Nephron progenitor cell (in vitro differentiated cells): ENCODE measurements at places on chromosomes 2 and 18.

DNA sequence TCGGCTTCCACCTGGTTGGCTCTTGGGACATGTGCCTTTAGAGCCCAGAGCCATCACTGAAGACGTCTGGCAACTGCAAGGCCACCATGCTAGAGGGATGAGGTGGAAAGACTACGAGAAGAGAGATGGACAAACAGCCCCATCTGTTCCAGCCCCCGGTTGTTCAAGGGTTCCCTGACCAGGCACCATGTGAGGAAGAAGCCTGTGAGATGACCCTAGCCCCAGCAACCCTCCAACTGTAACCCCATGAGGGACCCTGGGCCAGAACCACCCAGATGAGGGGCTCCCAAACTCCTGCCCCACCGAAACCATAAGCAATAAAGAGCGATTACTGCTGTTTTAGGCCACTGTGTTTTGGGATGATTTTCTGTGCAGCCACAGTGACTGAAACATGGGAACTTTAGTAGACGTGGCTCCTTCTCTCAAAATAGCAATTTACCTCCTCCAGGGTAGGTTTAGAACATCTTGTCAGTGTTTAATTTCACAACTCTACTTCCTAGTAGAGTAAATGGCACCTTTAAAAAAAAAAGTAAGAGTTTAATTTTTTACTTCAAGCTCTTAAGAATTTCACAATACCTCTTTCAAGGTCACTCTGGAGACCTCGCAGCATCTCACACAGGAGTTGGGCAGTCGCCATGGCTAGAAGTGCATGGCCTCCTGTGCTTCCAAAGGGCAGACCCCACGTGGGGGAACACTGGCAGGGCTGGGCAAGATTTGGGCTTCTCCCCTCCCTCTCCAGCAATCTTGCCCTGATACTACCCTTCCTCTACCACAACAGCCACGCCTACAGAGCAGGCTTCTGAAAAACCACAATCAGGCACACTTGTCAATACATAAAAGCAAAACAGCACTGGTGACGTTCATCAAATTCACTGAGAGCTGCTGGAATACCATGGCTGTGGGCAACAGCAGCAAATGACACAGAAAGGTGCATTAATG lies 48.8 kb downstream of the TMEM163 start:
- no peak for DNase-seq

- DNase-seq: no peak
These were observed 50.4 kb downstream of the PLEKHA3 start for GRCh38 chr2:178530625-178531142.

GRCh38 chr2:20998972-20999905 lies 44.6 kb downstream of the APOB start:
- no peak for DNase-seq

- DNase-seq: no peak
These were observed 151.3 kb upstream of the SLC39A10 start for GRCh38 chr2:195505701-195506100.

- DNase-seq: no peak
These were observed 827.5 kb upstream of the CHAC2 start for GRCh38 chr2:52940101-52940500.

GRCh38 chr2:197869501-197870111 lies 65.2 kb downstream of the PLCL1 start:
- DNase-seq: no peak

DNA sequence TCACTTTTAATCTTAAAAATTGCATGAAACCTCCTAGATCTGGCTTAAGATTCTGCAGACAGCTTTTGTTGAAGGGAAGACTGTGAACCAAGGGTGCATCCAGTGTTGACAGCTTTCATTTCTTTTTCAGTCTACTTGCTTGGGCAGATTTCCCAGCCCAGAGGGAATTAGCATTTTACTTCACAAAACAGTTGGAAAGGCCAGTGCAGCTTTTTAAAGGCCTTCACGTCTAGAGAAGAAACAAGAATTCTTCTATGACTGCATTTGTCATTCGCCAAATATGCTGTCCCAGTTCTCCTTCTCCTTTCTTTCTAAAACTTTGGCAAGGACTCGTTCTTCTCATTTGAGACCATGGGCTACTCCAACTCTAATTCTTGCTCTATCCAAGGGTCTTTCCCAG lies 17.4 kb downstream of the NTSR2 start:
- DNase-seq: no peak

DNA sequence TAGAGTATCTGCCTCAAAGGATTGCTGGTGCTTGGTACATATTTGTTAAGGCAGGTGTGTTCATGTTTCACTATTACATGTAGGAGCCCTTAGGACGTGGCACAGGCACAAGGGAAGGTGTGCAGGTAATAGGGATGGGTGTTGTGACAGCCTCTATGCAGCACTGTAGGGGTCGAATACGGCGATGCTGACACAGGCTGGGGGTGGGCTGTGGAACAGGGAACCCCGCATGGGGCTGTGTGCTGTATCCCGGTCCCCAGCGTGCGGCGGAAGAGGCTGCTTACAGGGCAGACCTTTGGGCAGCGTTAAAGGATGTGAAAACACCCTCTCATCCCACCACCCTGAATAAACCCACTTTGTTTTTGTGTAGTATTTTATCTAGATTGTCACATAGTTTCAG lies 21.5 kb downstream of the B3GNT2 start:
- no peak for DNase-seq

DNA sequence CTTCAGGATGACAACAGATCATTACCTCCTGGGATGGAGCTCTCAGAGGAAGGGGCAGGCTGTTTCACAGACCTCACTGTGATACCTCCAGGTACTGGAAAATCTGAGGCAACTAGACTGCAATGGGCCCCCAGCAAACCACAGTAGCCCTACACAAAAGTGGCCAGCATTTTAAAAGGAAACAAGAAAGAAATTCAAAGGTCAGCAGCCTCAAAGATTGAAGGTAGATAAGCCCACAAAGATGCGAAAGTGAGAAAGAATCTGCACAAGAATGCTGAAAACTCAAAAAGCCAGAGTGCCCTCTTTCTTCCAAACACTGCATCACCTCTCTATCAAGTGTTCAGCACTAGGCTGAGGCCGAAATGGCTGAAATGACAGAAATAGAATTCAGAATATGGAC lies 499.5 kb upstream of the CHAC2 start:
- no peak for DNase-seq

- DNase-seq: no peak
These were observed 20.5 kb downstream of the DAPL1 start for GRCh38 chr2:158815658-158816057.

DNA sequence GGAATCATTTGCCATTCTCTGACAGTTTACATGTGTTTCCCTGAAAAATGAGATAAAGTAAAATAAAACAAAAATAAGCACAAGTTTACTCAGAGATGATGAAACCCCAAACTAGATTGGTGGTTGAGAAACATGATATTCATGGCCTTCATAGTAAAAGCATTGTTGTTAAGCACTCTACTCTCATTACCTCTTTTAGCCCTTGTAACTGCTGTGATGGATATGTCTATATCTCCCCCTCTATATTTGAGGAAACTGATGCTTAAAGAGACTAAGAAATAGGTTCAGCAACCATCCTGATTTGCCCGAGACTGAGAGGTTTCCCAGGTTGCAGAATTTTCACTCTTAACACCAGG lies 33.9 kb upstream of the GALNT3 start:
- no peak for DNase-seq

DNA sequence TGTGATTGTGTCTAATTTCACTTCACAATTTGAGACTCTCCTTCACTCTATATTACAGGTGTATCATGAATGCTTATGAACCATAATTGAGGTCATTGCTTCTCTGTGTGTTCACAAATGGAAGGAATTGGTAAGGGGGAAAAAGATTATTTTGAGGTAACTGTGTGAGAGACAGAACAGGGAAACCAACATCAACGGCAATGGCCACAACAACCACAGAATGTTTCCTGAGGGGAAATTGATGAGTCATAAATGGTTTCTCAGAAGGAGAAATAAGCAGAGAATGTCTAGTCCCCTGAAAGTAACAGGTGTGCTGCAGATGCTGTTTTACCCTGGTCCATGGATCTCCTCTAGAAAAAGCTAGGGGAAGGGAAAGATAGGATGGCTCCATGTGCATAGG lies 361.2 kb upstream of the GALNT5 start:
- no peak for DNase-seq

DNA sequence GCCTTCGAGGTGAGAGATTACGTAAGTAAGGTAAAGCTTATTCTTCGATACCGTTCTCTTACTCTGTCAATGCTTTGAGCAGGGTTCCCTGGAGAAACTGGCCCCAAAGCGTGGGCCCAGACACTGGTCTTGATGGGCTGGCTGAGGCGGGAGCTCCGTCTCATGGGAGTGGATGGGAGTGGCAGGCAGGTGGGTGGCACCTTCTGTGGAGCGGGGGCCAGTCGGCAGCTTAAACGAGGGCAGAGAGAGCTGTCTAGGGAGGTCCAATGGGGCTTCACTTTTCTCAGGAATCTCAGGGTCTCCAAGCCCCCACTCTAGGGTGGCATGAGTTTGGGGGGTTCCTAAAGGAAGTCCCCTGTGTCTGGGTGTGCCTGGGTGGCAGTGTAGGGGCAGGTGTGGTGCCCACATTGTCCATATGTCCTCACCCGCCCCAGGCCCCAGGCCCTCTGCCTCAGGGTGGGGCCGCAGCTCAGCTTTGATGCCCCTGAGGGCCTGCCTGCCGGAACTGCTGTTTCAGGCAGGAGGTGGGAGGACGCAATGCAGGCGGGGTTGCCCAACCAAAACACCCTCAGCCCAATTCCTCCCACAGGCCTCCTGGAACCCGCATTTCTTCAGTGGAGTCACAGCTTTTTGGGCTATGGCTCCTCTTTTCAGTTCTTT lies 32.5 kb upstream of the FOSL2 start:
- DNase-seq: no peak

DNA sequence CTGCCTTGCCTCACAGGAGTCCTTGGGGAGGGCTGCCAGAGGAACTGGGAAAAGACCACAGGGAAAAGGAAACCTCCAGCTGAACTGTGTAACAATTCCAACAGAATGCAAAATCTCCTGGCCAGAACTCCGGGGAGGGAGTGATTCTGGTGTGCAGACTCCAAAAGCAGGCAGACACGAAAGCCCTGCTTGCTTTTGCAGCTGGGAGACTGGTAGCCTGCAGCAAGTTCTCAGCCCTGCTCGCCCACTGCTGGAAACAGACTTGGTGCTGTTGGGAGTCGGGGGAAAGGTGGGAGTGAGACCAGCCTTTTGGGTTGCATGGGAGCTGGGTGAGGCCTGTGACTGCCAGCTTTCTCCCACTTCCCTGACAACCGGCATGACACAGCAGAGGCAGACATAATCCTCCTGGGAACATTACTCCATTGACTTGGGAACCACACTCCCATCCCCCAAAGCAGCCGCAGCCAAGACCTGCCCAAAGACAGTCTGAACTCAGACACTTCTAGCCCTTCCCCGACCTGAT lies 26.0 kb upstream of the NMI start:
- no peak for DNase-seq

DNA sequence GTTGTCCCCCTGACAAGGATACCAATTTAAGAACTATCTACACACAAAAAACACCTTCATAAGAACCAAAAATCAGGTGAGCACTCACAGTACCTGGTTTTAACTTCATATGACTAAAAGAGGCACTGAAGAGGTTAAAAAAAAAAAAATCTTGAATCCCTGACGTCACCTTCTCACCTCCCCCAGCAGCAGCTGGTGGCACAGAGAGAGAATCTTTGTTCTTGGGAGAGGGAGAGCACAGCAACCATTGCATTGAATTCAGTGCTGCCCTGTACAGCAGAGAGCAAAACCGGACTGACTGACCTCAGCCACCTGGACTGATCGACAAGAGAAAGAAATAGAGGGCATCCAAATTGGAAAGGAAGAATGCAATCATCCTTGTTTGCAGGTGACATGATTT lies 566.0 kb downstream of the TMX3 start:
- no peak for DNase-seq

DNA sequence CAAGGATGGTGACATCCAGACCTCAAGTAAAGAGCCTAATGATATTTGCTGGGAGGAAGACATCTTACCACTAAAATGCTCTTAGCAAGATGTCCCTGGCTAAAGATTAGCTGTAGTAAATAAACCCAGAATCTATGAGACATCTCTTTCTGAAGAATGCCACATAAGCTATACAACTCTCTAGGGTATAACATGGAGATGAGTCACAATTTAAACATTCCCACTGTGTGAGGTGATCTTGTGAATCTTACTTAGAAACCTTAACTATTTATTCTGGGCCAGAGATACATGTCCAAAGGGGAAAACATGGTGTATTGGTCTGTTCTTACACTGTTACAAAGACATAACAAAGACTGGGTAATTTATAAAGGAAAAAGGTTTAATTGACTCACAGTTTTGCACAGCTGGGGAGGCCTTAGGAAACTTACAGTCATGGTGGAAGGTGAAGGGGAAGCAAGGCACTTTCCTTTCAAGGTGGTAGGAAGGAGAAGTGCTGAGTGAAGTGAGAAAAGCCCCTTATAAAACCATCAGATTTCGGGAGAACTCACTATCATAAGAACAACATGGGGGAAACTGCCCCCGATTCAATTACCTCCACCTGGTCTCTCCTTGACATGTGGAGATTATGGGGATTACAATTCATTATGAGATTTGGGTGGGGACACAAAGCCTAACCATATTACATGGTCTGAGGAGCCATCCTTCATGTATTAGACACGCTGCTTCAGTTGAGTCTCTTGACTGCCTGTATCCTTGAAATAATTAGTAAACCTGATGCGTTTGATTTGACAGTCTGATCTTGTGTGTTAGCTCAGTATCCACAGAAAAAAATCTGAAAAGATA lies 17.1 kb downstream of the KRCC1 start:
- DNase-seq: no peak

GRCh38 chr2:181309586-181309985 lies 147.6 kb upstream of the ITGA4 start:
- no peak for DNase-seq

DNA sequence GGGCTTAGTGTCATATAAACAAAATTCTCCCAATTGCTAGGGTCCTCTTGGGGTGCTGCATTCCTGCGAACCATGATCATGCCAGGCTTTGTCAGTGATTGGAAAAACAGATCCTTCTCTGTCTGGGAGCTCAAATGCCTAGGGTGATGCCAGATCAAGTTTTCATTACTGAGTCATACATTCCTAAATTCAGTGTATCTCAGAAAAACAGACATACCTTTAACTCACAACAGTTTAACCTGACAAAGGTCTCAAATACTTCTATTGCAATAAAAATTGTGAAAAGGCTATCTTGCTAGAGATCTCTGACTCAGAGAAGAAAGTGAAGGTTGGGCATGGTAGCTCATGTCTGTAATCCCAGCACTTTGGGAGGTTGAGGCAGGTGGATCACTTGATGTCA lies 86.9 kb downstream of the SH3YL1 start:
- no peak for DNase-seq
